ENCODE measurements at places on chromosomes 2 and 18. TPM values are rescaled to one million over a fixed set of nuclear protein-coding genes. Genes with fewer than 3 reads are reported as not detected.

VWC2L gene
- 7.8 TPM for total RNA-seq

WNT10A gene
- total RNA-seq = not detected

RTP5 gene
- 3.1 TPM for total RNA-seq

GPBAR1 gene
- not detected for total RNA-seq

BOK gene
- total RNA-seq = 19.4 TPM

IL36RN gene
- not detected for total RNA-seq

PTGR3 gene
- total RNA-seq = 15.0 TPM

HSBP1L1 gene
- total RNA-seq = 2.2 TPM

PDE1A gene
- 51.0 TPM for total RNA-seq

CFAP221 gene
- 11.3 TPM for total RNA-seq

NEB gene
- 2.5 TPM for total RNA-seq

FAM124B gene
- total RNA-seq = 6.9 TPM

DNAJB2 gene
- total RNA-seq = 103 TPM

CD226 gene
- 1.3 TPM for total RNA-seq

ROCK2 gene
- 91.4 TPM for total RNA-seq

ELOA2 gene
- not detected for total RNA-seq

ALPP gene
- not detected for total RNA-seq

ITGA4 gene
- 9.4 TPM for total RNA-seq

TEKT4 gene
- total RNA-seq = not detected

SLC19A3 gene
- total RNA-seq = 3.1 TPM

TMEFF2 gene
- total RNA-seq = 36.0 TPM

RMC1 gene
- 32.6 TPM for total RNA-seq

IL1R2 gene
- total RNA-seq = not detected

GPR45 gene
- total RNA-seq = 0.94 TPM

UXS1 gene
- total RNA-seq = 69.5 TPM

IGFBP2 gene
- 124 TPM for total RNA-seq

SLC9A4 gene
- total RNA-seq = 0.63 TPM

CHRND gene
- total RNA-seq = not detected

GAREM1 gene
- 33.5 TPM for total RNA-seq

SCN3A gene
- total RNA-seq = 313 TPM
